Lung (tissue), 17 donors: ENCODE measurements at places on chromosomes 6 and 20. TPM values are rescaled to one million over a fixed set of nuclear protein-coding genes. Genes with fewer than 3 reads are reported as not detected.

OPRL1 gene
- total RNA-seq = 2.5 TPM

RNASET2 gene
- total RNA-seq = 68.4 TPM

C20orf141 gene
- not detected for total RNA-seq

SLC16A10 gene
- 10.5 TPM for total RNA-seq

MRPS26 gene
- 47.1 TPM for total RNA-seq

SLC26A8 gene
- total RNA-seq = 0.61 TPM

ESR1 gene
- 3.7 TPM for total RNA-seq

- H3K4me3 ChIP-seq = no peak overlapping the region
- no peak for DNase-seq
- peaks cover 24% of the 10 kb centered on the region for H3K27me3 ChIP-seq
- no peaks in the 10 kb centered on the region for H3K36me3 ChIP-seq
These were observed 226.2 kb downstream of the SYNDIG1 start for GRCh38 chr20:24695529-24696225.

DNA sequence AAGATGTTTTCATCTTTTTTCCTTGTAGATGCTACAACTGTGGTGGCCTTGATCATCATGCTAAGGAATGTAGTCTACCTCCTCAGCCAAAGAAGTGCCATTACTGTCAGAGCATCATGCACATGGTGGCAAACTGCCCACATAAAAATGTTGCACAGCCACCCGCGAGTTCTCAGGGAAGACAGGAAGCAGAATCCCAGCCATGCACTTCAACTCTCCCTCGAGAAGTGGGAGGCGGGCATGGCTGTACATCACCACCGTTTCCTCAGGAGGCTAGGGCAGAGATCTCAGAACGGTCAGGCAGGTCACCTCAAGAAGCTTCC, 101.5 kb downstream of the POPDC3 start:
- no peaks in the 10 kb centered on the region for H3K27me3 ChIP-seq
- no peaks in the 10 kb centered on the region for H3K36me3 ChIP-seq
- H3K27ac ChIP-seq = no peak overlapping the region
- H3K4me1 ChIP-seq = peaks cover 10% of the 10 kb centered on the region

- H3K27me3 ChIP-seq = no peaks in the 10 kb centered on the region
- no peak overlapping the region for H3K4me3 ChIP-seq
- no peaks in the 10 kb centered on the region for H3K36me3 ChIP-seq
- H3K27ac ChIP-seq = no peak overlapping the region
- no peak for DNase-seq
These were observed 37.7 kb upstream of the TULP1 start for GRCh38 chr6:35550437-35550836.

DNA sequence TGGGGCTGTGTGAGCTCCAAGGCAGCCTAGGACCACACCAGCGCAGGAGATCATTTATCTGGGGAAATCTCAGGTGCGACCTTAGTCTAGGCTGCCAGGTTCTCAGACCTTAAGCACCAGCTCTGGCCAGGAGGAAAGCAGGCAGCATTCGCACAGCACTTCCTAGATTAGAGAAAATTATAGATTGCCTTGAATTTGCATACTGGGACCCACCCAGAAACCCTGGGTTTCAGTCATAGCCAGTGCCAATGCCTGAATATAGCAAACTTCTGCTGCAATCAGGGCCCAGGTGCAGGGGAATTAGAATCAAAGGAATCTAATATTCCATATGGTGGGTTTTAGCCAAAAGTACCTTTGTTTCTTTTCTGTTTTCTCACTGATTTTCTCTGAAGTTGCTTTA, 204.3 kb upstream of the CST7 start:
- no peak overlapping the region for H3K4me3 ChIP-seq
- H3K27ac ChIP-seq = no peak overlapping the region
- no peaks in the 10 kb centered on the region for H3K27me3 ChIP-seq
- DNase-seq = no peak
- H3K4me1 ChIP-seq = no peaks in the 10 kb centered on the region
- H3K36me3 ChIP-seq = no peaks in the 10 kb centered on the region

DNA sequence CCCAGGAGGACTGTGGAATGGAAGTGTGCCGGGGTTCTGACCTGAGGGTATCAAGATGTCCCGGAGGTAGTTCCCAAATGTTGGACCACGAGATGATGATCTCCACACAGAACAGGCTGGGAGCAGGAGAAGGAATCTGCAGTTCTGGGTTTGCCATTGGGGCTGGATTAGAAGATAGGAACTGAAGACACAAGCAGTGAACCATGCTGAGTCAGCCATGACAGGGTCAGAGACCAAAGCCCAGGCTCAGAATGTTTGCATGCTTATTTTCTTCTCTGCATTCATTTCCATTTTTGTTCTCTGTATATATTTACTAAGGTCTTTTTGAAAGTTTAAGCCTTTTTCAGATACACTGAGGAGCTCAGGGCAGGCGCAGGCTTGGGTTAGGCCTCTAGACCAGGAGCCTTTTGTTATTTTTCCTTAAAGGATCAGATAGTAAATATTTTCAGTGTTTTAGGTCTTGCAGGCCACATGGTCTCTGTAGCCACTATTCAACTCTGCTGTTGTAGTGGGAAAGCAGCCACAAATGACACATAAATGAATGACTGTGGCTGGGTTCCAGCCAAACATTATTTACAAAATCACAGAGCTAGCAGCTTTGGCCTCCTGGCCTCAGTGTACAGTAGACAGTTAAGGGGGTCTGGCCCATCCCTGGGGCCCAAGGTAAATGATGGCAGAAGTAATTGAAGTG, 28.5 kb downstream of the SLC35D3 start:
- no peaks in the 10 kb centered on the region for H3K27me3 ChIP-seq
- H3K4me3 ChIP-seq = no peak overlapping the region
- H3K36me3 ChIP-seq = no peaks in the 10 kb centered on the region
- H3K27ac ChIP-seq = no peak overlapping the region
- H3K4me1 ChIP-seq = peaks cover 8% of the 10 kb centered on the region
